Metanephros (tissue), 2 donors: ENCODE measurements at places on chromosomes 11 and 22. TPM values are rescaled to one million over a fixed set of nuclear protein-coding genes. Genes with fewer than 3 reads are reported as not detected.

The RTCB gene
- total RNA-seq: 56.6 TPM

The CBLIF gene
- total RNA-seq: 0.53 TPM

The AKIP1 gene
- 19.4 TPM for total RNA-seq

The MIAT gene
- 2.6 TPM for total RNA-seq

The APOBEC3B gene
- 2.6 TPM for total RNA-seq

The LIPT2 gene
- total RNA-seq: 13.0 TPM

The HBE1 gene
- 23.8 TPM for total RNA-seq

The GLYATL2 gene
- 0.82 TPM for total RNA-seq

The ZNF70 gene
- 9.0 TPM for total RNA-seq

The OR2AG1 gene
- total RNA-seq: not detected

The KCNK4 gene
- not detected for total RNA-seq

The RBM4 gene
- total RNA-seq: 164 TPM

The SYCE3 gene
- total RNA-seq: 0.58 TPM

The TRIM68 gene
- total RNA-seq: 13.7 TPM

The SHISA8 gene
- 0.82 TPM for total RNA-seq

The DUSP8 gene
- total RNA-seq: 4.3 TPM

The MICAL2 gene
- total RNA-seq: 22.2 TPM

The JRKL gene
- 11.7 TPM for total RNA-seq

The RBMXL2 gene
- total RNA-seq: 0.64 TPM

The LUZP2 gene
- total RNA-seq: 1.5 TPM

The BAIAP2L2 gene
- total RNA-seq: 4.5 TPM
